ENCODE measurements at places on chromosomes 7 and 10. TPM values are rescaled to one million over a fixed set of nuclear protein-coding genes. Genes with fewer than 3 reads are reported as not detected.

NCF1 gene
- total RNA-seq, result 0.76 TPM

DNA sequence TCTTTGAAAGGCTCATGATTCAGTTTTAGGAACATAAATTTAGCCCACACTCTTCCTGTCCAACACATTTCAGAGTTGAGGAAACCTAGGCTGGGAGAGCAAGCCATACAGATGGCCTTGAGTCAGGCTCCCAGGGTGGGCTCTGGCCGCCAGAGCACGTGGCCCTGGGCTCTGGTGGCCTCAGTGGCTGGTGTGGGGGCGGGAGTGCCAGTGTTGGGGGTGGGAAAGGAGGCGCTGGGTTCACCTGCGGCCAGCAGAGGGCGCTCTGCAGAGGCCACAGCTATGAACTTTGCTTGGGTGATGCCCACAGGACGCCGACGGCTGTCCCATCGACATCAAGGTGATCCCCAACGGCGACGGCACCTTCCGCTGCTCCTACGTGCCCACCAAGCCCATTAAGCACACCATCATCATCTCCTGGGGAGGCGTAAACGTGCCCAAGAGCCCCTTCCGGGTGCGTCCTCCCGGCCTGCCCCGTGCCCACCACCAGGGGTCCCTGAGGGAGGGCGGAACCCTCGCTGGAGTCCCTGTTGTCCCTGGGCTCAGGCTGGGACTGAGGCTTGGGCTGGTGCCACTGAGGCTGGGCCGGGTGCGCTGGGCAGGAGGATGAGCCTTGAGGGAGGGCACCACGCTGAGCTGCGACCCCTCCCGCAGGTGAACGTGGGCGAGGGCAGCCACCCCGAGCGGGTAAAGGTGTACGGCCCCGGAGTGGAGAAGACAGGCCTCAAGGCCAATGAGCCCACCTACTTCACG, 11.9 kb downstream of the FLNC start:
- no peak overlapping the region for H3K4me3 ChIP-seq
- peak; percentile 78 for DNase-seq
- H3K27me3 ChIP-seq, result no peaks in the 10 kb centered on the region
- no peak overlapping the region for H3K27ac ChIP-seq

CYP2C8 gene
- not detected for total RNA-seq

TEX47 gene
- not detected for total RNA-seq
